ENCODE measurements at places on chromosomes 5 and 9.

DNA sequence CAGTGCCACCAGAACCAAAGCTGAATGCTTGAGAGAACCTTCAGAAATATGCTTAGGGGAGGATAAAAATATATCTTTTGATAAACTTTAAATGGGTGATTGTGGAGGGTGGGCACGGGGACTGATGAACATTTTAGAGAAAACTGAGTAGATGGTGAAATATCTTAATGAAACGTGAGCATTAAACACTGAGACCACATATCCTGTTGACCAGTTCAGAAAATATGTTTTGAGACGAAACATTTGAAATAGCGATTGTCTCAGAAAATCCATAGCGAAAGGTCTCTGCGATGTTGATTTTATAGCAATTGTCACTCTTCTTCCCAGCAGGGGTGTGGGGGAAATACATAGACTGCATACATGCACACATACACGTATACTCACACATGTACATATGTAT, 231.0 kb downstream of the ESM1 start:
- no peak for DNase-seq

GRCh38 chr5:81767097-81767496, 16.2 kb upstream of the SSBP2 start:
- DNase-seq: no peak

DNA sequence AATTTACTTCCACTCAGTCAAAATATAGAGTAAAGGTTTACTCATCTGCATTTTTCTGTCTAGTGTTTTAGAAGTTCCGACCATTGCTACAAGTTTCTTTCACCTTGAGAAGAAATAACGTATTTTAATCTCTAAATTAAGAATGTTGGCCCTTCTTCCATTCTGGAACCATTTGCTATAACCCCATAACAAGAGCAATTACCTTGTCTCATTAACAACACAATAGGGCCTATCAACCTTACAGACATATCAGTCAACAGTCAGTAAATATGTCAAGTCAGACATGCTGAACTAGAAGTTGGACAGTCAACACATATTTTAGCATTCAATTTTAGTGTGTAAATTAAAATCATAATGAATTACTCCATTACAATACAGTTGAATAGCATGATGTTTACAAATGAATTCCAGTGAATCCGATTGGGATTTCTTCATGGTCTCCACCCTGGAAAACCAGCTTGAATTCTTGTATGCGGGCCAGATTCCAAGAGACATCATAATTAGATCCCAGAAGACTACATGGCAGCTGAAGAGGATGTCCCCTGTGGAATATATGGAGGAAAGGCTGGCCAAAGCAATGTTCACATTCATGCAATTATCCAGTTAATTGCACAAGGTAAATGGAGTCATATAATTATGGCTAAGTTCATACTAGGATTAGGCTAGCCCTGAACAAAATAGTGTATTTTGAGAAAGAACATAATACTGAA, 196.2 kb upstream of the TARS1 start:
- no peak for DNase-seq

DNA sequence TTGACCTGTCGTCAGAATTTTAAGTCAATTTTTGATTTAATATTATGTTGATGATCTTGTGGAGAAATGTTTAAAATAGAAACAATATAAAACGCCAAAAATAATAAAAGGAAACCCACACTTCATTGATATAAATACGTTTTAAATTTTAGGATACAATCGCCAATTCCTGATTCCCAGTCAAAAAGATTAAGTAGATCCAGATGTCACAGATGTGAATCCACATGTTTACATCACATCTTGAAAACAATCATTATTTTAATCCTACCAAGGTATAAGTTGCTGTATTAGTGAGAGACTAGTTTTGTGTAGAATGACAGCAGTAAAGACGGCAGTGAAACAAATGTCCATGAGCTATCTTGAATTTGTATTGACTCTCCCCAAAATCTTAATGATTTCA, 4.9 kb downstream of the TAS2R1 start:
- DNase-seq: no peak

- DNase-seq: no peak
Measured at GRCh38 chr5:94249430-94249829, 369.0 kb downstream of the KIAA0825 start.

- DNase-seq: no peak
Measured at GRCh38 chr5:115977096-115977495, 14.8 kb downstream of the LVRN start.

Data from NCI-H446 (cell line).